ENCODE measurements at places on chromosomes 12 and 14.

DNA sequence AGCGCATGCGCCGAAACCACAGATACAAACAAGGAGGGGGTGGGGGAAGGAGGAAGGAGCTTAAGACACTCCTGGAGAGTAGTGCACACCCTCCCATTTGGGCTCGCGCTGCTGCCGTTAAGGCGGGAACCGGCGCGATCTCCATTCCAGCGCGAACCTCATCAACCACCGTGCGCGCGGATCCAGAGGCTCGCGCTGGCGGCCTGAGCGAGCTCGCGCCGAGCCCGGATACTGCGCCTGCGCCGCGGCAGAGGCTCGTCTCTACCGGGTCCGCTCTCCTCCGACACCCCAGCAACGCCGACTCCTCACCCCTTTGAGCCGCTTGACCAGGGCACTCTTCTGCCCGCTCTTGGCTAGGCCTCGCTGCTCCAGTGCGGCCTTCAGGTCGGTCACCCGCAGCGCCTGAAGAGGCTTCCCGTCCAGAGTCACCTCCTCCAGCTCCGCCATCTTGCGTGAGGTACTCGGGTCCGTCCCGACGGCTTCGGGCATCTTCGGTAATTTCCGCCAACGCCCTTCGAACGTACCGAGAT lies at the start of gene ACIN1:
ACIN1 (minus strand) TSS at position 471 of the 530 bp plus-strand sequence; CDS start at position 447, 24 bp downstream.
- peak; percentile 65 for DNase-seq

- no peak for DNase-seq
These were observed 9.4 kb upstream of the DAZAP2 start for GRCh38 chr12:51229116-51229809.

DNA sequence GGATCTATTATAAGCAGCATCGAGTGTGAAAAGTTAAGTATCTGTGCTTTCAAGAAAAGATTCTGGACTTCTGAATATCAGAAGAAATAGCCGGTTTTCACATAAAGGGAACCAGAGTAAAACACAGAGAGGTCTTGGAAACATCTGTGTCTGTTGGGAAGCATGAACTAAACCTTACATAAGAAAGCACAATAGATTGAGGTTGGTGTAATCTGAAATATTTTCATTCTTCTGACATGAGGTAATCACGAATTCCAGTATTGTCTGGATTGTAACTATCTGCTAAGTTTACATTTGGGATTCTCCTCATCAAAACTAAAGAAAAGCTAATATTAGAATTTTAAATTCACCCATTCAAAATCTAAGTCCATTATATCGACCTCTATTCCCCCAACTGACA lies 161.3 kb downstream of the CPNE8 start:
- DNase-seq: no peak

- DNase-seq: no peak
These were observed 28.7 kb upstream of the CERS5 start for GRCh38 chr12:50195832-50196231.

- DNase-seq: no peak
These were observed 9.3 kb downstream of the EIF5 start for GRCh38 chr14:103343164-103343879.

DNA sequence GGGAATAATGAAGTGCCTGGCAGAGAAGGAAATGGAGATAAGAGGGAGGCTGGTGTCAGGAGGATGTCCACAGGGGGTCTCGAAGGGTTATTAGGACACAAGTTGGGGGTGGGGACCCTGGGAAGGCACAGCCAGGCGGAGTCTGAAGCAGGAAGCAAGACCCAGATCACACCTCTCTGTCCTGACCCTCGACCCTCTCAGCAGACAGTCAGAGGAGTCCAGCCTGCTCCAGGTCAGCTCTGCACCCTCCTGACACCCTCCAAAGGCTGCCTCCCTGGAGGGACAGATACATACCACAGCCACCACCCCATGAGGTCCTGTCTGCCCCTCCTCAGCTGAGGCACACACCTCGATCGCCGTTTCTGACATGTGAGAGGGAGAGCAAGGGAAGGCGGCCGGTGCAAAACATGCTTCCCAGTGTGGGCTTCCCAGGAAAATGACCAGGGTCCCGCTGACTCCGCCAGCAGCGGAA lies 9.0 kb downstream of the BCL11B start:
- no peak for DNase-seq

Measured in stimulated activated CD4-positive, alpha-beta T cell treated with anti-CD3 and anti-CD28 coated beads, Interleukin-2, amount 100 ng/mL, for 48 hours (primary cell).